Fibroblast of skin of abdomen (primary cell): ENCODE measurements at places on chromosomes 16 and 17.
A peak's percentile ranks its signal among the peaks of the same experiment; 100 is the strongest.

GRCh38 chr16:78998879-78999278, 601.7 kb downstream of the MAF start:
- no peak for DNase-seq

GRCh38 chr16:81697616-81698309, 81.3 kb upstream of the PLCG2 start:
- no peak for DNase-seq

- peak; percentile 91 for DNase-seq
These were observed 75.6 kb upstream of the PLCG2 start for GRCh38 chr16:81703177-81704155.

DNA sequence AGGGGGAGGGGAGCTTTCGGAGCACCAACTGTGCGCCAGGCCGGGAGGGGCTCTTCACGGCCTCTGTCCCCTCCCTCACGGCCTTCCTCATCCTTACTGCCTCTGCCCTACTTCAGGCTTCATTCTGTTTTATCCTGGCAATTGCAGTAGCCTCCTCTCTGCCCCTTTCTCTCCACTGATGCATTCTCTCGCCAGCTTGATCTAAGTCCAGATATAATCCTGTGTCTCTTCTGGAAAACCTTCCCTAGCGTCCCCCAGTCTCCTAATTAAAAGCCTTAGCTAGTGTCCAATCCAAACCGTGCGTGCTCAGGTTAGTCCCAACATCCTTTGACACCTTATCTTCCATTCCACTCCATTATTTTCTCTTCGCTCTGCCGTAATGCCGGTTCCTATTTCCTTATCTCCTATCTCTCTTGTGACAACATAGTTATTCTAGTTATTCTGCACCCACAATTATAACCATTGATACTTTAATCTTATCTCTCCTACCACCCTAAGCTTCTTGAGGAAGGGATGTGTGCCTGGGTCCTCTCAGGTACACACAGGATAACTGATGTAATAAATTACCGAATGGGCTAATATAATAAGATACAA, 869 bp downstream of the ZNF48 start:
- no peak for DNase-seq

GRCh38 chr17:76547183-76547641, 7.4 kb downstream of the PRCD start:
- peak; percentile 61 for DNase-seq
